Cardiac atrium fibroblast (primary cell): ENCODE measurements at places on chromosomes 3 and 15. TPM values are rescaled to one million over a fixed set of nuclear protein-coding genes. Genes with fewer than 3 reads are reported as not detected.

Gene PCSK6
- 5.6 and 12.6 TPM in 2 replicates for total RNA-seq

Gene RLBP1
- total RNA-seq: not detected in 2 replicates

Gene EFCC1
- not detected in 2 replicates for total RNA-seq

Gene ST3GAL6
- 10.7 and 20.6 TPM in 2 replicates for total RNA-seq

Gene DGKG
- total RNA-seq: 0.16 and 0.72 TPM in 2 replicates

Gene MB21D2
- total RNA-seq: 7.2 and 7.3 TPM in 2 replicates

Gene AP3B2
- not detected in 2 replicates for total RNA-seq

Gene TJP1
- 33.7 and 51.6 TPM in 2 replicates for total RNA-seq
